ENCODE measurements at places on chromosomes 12 and 14.

DNA sequence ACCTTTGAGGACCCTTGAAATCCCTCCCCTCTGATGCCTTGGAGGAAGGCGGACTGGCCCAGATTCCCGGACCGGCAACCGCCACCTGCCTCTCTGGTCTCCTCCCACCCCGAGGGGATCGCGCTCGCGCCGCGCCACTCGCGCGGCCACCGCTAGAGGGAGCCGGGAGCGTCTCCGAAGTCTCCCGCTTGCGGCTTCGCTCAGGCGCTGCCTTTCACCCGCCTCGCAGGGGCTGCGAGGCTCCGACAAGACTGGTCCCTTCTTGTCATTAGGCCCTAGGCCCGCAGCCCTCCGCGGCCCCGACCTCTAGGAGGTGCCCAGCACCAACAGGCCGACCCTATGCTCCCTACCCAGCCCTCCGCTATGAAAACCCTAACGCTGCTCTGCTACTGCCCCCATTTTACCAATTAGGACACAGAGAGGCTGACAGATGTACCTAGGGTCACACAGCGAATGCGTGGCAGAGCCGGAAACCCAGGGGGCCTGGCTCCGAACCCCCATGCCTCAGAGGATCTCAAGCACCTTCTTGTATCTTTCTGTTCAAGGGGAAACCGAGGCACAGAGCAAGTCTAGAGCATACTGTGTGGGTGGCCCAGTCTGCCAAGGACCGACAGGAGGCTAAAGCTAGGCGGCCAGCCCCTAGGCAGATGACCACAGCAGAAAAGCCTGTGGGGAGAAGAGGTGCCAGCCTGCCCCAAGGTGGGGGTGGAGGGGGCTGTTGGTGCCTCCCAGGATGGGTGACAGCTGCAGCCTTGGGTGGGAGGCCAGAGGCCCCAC lies 21.4 kb upstream of the VSX2 start:
- no peaks in the 10 kb centered on the region for H3K36me3 ChIP-seq
- H3K4me1 ChIP-seq = no peaks in the 10 kb centered on the region
- DNase-seq = peak; percentile 48
- peaks cover 9% of the 10 kb centered on the region for H3K27me3 ChIP-seq
- H3K4me3 ChIP-seq = peak overlapping the region; percentile 47

GRCh38 chr12:69389831-69390230 lies 30.3 kb downstream of the YEATS4 start:
- H3K27me3 ChIP-seq = no peaks in the 10 kb centered on the region
- DNase-seq = no peak
- no peaks in the 10 kb centered on the region for H3K36me3 ChIP-seq
- H3K4me3 ChIP-seq = no peak overlapping the region
- no peaks in the 10 kb centered on the region for H3K4me1 ChIP-seq

DNA sequence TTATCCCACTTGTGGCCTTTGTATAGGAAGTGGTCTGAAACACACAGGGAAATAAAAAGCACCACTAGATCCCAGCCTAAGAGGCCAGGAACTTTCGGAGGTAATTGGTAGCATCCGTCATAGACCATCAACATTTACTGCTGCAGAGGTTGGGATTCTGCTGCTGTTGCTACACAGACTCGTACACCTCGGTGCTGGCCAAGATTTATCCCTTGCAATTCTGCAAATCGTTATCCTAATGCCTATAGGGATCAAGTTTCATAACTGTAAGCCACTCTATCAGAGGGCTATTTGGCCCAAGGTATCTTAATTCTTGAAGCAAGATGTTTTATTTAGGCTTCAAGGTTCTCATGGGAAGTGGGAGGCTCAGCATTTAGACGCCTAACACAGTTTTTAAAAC lies 913.6 kb downstream of the GALC start:
- no peak for DNase-seq
- no peak overlapping the region for H3K4me3 ChIP-seq
- no peaks in the 10 kb centered on the region for H3K36me3 ChIP-seq
- H3K27ac ChIP-seq = no peak overlapping the region
- no peaks in the 10 kb centered on the region for H3K27me3 ChIP-seq

- DNase-seq = no peak
- H3K36me3 ChIP-seq = no peaks in the 10 kb centered on the region
- no peaks in the 10 kb centered on the region for H3K4me1 ChIP-seq
- H3K27me3 ChIP-seq = no peaks in the 10 kb centered on the region
- H3K27ac ChIP-seq = no peak overlapping the region
- H3K4me3 ChIP-seq = no peak overlapping the region
Observed at GRCh38 chr12:45124485-45125155, 73.7 kb upstream of the DBX2 start.

DNA sequence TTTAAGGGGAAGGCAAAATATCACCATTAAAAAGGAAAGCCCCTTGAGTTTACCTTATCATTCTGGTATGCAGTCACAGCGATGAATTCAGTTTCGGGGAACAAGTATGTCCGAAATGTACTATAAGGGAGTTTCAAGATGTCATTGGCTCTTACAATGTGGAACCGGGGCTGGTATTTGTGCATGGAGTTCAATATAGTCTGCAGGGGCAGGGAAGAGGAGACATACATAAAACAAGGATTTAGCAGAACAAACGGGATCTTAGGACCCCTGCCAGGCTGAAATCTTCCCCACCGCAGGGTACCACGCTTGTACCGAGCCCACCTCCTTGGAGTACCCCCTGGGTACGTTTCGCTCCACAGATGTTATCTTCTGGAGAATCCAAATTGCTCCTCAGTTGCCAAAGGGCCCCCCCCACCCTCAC lies 4.5 kb downstream of the TBX3 start:
- H3K27me3 ChIP-seq = peaks cover 30% of the 10 kb centered on the region
- H3K27ac ChIP-seq = no peak overlapping the region
- H3K36me3 ChIP-seq = no peaks in the 10 kb centered on the region

DNA sequence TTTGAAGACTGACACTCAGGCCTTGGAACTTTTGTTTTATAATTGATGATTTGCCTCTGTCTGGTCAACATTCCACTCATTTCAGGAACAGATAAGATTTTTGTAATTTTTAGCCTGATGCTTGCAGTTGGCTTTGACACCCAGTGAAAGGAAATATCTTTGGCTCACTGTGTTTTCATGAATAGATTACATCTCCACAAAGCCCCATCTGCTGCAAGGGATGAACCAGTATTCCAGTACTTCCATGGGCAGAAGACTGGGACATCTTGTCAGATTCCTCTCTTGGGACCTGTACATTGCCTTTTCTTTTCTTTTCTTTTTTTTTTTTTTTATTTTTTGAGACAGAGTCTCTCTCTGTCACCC lies 28.4 kb downstream of the GSG1 start:
- H3K27me3 ChIP-seq = no peaks in the 10 kb centered on the region
- no peak overlapping the region for H3K4me3 ChIP-seq
- H3K36me3 ChIP-seq = peaks cover 12% of the 10 kb centered on the region
- H3K4me1 ChIP-seq = no peaks in the 10 kb centered on the region

GRCh38 chr14:61973981-61974380 lies 211.8 kb downstream of the SNAPC1 start:
- no peaks in the 10 kb centered on the region for H3K36me3 ChIP-seq
- no peak overlapping the region for H3K27ac ChIP-seq
- H3K4me1 ChIP-seq = no peaks in the 10 kb centered on the region
- no peak for DNase-seq
- no peaks in the 10 kb centered on the region for H3K27me3 ChIP-seq
- no peak overlapping the region for H3K4me3 ChIP-seq
